Activated CD8-positive, alpha-beta T cell treated with anti-CD3 and anti-CD28 coated beads for 36 hours (primary cell): ENCODE measurements at places on chromosomes 12 and 14.

DNA sequence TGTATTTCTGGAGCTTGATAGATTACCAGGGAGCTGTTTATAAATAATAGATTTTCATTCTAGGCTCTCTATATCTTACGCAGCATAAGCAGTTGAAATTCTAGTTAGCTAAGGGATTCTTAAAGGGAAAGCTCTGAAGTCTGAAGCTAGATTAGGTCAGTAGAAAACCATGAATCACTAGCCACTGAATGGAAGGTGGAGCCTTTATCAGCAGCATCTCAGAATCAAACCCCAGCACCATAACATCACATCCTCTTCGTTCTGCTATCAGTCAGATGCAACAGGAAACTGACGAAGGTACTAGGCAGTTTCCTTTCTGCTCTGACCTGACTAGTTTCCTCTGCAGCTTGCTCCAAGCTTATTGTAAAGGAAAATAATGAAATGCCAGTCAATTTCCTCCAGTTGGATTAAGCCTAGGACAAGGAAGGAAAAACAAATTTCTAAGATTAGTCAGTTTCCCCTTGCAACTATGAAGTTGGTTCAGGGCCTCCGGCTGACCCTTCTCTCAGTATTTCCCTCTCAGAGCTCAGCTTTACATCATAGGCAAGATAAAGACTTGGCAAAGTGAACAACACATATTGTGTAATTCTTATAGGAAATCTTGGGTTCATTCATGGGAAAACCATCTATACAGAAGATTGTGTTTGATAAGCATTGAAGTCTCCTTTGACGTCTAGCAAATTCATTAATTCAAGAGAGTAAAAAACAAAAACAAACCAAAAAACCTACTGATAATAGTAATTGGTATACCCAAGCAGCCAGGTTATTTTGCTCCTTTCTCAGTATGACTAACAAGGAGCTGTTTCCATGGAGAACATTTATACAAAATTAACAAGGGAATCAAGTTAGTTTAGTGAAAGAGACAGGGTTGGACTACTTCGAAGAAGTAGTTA, 43.4 kb upstream of the CFAP54 start:
- H3K4me3 ChIP-seq, result peak overlapping the region; percentile 61
- peaks cover 41% of the 10 kb centered on the region for H3K4me1 ChIP-seq
- H3K27me3 ChIP-seq, result no peaks in the 10 kb centered on the region
- H3K36me3 ChIP-seq, result peaks cover 5% of the 10 kb centered on the region
- peak overlapping the region; percentile 97 for H3K27ac ChIP-seq
- peak; percentile 75 for DNase-seq

- H3K4me1 ChIP-seq, result no peaks in the 10 kb centered on the region
- no peaks in the 10 kb centered on the region for H3K36me3 ChIP-seq
- peaks cover 2% of the 10 kb centered on the region for H3K27me3 ChIP-seq
- no peak overlapping the region for H3K27ac ChIP-seq
- no peak overlapping the region for H3K4me3 ChIP-seq
- DNase-seq, result no peak
Observed at GRCh38 chr14:24966579-24966964, 83.4 kb downstream of the STXBP6 start.

- no peaks in the 10 kb centered on the region for H3K36me3 ChIP-seq
- no peak for DNase-seq
- no peak overlapping the region for H3K27ac ChIP-seq
- no peak overlapping the region for H3K4me3 ChIP-seq
Observed at GRCh38 chr14:100892496-100893227, 10.9 kb downstream of the RTL1 start.

- no peak for DNase-seq
- no peak overlapping the region for H3K4me3 ChIP-seq
- H3K27ac ChIP-seq, result no peak overlapping the region
- no peaks in the 10 kb centered on the region for H3K36me3 ChIP-seq
- H3K27me3 ChIP-seq, result no peaks in the 10 kb centered on the region
Observed at GRCh38 chr14:79337761-79338160, 873.5 kb downstream of the DIO2 start.

- H3K27ac ChIP-seq, result no peak overlapping the region
- peaks cover 14% of the 10 kb centered on the region for H3K36me3 ChIP-seq
- H3K27me3 ChIP-seq, result no peaks in the 10 kb centered on the region
- H3K4me1 ChIP-seq, result no peaks in the 10 kb centered on the region
- no peak overlapping the region for H3K4me3 ChIP-seq
- DNase-seq, result no peak
Observed at GRCh38 chr14:92993302-92993701, 70.4 kb downstream of the CHGA start.

GRCh38 chr14:73576391-73576790, 7.4 kb downstream of the ACOT2 start:
- no peaks in the 10 kb centered on the region for H3K27me3 ChIP-seq
- no peaks in the 10 kb centered on the region for H3K4me1 ChIP-seq
- H3K36me3 ChIP-seq, result peaks cover 13% of the 10 kb centered on the region
- H3K27ac ChIP-seq, result no peak overlapping the region

DNA sequence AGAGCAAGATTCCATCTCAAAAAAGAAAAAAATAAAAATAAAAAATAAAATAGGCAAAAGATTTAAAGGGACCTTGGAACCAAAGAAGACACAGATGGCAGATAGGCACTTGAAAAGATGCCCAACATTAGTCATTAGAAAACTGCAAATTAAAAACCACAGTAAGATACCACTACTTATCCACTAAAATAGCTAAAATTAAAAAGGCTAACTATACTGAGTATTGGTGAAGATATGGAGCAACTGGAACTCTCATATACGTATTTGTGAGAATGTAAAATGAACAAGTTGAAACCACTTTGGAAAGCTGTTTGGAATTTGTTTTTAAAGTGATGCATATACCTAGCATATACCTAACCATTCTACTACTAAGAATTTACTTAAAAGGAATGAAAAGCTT, 22.3 kb downstream of the BLTP3B start:
- H3K27me3 ChIP-seq, result no peaks in the 10 kb centered on the region
- no peak overlapping the region for H3K27ac ChIP-seq
- no peak overlapping the region for H3K4me3 ChIP-seq
- DNase-seq, result no peak
- H3K36me3 ChIP-seq, result peaks cover 28% of the 10 kb centered on the region

GRCh38 chr12:4265280-4265679, 8.3 kb upstream of the CCND2 start:
- peaks cover 23% of the 10 kb centered on the region for H3K4me1 ChIP-seq
- no peaks in the 10 kb centered on the region for H3K27me3 ChIP-seq
- no peak overlapping the region for H3K4me3 ChIP-seq
- no peak overlapping the region for H3K27ac ChIP-seq
- H3K36me3 ChIP-seq, result no peaks in the 10 kb centered on the region

GRCh38 chr12:2248087-2248900, 195.5 kb downstream of the CACNA1C start:
- DNase-seq, result no peak
- peaks cover 2% of the 10 kb centered on the region for H3K27me3 ChIP-seq
- H3K4me3 ChIP-seq, result no peak overlapping the region
- H3K36me3 ChIP-seq, result no peaks in the 10 kb centered on the region
- no peaks in the 10 kb centered on the region for H3K4me1 ChIP-seq

GRCh38 chr14:30603402-30603801, 18.7 kb upstream of the SCFD1 start:
- no peaks in the 10 kb centered on the region for H3K27me3 ChIP-seq
- no peak overlapping the region for H3K27ac ChIP-seq
- DNase-seq, result no peak
- H3K36me3 ChIP-seq, result peaks cover 16% of the 10 kb centered on the region

- H3K4me1 ChIP-seq, result no peaks in the 10 kb centered on the region
- no peak overlapping the region for H3K27ac ChIP-seq
- H3K27me3 ChIP-seq, result no peaks in the 10 kb centered on the region
- H3K36me3 ChIP-seq, result no peaks in the 10 kb centered on the region
- H3K4me3 ChIP-seq, result no peak overlapping the region
Observed at GRCh38 chr12:84702001-84702400, 210.6 kb downstream of the SLC6A15 start.

GRCh38 chr14:33539918-33540357, 410.9 kb downstream of the EGLN3 start:
- H3K27me3 ChIP-seq, result no peaks in the 10 kb centered on the region
- no peak for DNase-seq
- H3K36me3 ChIP-seq, result no peaks in the 10 kb centered on the region
- no peaks in the 10 kb centered on the region for H3K4me1 ChIP-seq
- H3K4me3 ChIP-seq, result no peak overlapping the region

GRCh38 chr14:27881646-27882045, 884.9 kb upstream of the FOXG1 start:
- no peak overlapping the region for H3K27ac ChIP-seq
- no peaks in the 10 kb centered on the region for H3K4me1 ChIP-seq
- no peak overlapping the region for H3K4me3 ChIP-seq
- no peaks in the 10 kb centered on the region for H3K36me3 ChIP-seq
- no peaks in the 10 kb centered on the region for H3K27me3 ChIP-seq

DNA sequence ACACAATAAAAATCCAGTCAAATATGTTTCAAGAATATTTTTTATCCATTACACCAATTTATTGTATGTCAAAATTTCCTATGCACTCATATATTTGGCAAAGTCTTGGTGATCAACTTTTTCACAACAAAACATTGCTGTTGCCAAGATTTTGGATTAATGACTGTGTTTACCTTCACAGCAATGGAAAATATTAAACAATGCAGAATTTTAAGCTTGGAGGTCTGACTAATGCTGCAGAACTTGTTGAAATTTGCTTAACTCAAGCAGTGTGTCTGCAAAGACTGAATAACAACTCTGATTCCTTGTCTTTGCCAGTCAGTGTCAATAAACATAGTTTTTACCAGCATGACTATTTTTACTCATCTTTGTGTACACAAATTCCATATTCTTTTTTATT, 336.4 kb downstream of the CCER1 start:
- H3K27ac ChIP-seq, result no peak overlapping the region
- no peaks in the 10 kb centered on the region for H3K36me3 ChIP-seq
- H3K4me1 ChIP-seq, result no peaks in the 10 kb centered on the region
- no peak overlapping the region for H3K4me3 ChIP-seq

- no peak for DNase-seq
- no peak overlapping the region for H3K4me3 ChIP-seq
- no peak overlapping the region for H3K27ac ChIP-seq
- H3K36me3 ChIP-seq, result no peaks in the 10 kb centered on the region
- H3K27me3 ChIP-seq, result no peaks in the 10 kb centered on the region
Observed at GRCh38 chr14:99568567-99569560, 35.1 kb downstream of the CCDC85C start.

DNA sequence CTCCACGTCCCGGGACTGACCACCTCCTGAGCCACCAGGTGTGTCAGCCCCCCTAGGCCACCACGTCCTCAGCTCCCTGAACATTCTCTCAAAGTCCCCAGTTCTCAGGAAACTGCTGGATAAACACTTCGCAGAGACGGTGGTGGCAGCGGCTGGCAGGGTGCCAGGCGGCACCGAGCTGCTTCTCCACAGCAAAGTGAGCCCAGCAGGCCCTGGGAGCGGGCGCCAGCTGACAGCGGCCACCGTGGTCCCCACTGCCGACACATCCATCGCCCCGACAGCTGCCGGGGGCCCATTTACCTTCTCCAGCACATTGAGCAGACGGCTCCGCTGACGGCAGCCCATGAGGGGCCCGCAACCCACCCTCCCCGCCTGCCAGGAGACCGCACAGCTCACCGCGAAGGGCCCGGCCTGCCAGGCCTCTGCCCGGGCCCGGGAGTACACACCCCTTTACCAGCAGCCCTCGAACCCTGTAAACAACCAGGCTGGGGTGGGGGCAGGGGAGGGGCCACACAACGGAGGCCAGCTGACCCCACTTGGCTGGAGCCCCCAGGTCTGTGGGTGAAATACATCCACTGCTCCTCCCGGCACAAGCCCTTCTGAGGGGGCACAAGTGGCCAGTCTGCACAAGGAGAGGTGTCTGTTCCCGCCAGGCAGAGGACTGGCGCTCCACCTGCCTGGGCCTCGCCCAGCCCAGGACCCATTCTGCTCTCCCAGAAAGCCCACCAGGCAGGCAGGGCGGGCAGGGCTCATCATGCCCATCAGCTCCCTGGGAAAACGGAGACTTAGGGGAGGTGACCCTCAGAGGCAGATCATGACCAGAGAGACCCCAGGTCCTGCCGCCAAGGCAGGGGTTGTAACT, 10.5 kb downstream of the AKT1 start:
- no peak for DNase-seq
- no peak overlapping the region for H3K4me3 ChIP-seq
- H3K4me1 ChIP-seq, result peaks cover 14% of the 10 kb centered on the region
- no peaks in the 10 kb centered on the region for H3K36me3 ChIP-seq

DNA sequence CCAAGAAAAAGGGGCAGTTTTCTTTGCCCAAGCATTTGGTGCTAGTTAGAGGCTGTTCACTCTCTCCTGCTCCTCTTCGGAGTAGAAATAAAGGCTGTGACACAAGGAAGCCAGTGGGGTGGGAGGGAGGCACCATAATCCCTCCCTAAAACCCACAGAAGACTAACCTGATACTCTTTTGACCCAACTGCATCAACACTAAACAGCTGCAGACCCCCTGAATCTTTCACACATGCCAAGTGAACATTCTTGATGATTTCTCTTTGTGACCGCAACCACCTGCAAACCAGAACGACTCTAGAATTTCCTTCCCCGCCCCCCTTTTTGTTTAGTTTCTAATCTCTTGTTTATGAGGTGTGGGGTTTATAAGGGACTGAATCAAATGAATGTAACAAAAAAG, 175.8 kb upstream of the BCL2L14 start:
- no peak overlapping the region for H3K4me3 ChIP-seq
- peaks cover 23% of the 10 kb centered on the region for H3K4me1 ChIP-seq
- peaks cover 4% of the 10 kb centered on the region for H3K27me3 ChIP-seq
- H3K36me3 ChIP-seq, result peaks cover 20% of the 10 kb centered on the region

DNA sequence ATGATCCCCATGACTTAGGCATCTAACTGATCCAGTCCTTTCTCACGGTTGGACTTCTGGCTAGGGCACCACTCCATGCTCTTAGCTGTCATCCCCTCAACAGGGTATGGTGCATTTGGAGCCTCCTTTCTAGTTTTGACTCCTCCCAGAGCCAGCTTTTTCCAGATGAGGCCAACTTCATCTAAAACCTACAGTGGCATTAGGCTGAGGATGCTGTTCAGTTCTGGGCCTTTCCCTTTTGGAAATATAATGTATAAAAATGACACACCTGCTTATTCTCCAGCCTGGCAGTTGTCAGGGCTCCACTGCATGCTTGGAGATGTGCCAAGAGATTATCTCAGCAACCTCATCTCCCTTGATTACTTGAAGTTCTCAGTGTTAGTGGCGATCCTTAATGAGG, 239.7 kb downstream of the EMP1 start:
- H3K4me1 ChIP-seq, result no peaks in the 10 kb centered on the region
- H3K36me3 ChIP-seq, result no peaks in the 10 kb centered on the region
- peaks cover 6% of the 10 kb centered on the region for H3K27me3 ChIP-seq

GRCh38 chr12:82326905-82327503, 31.2 kb downstream of the CCDC59 start:
- no peak overlapping the region for H3K27ac ChIP-seq
- H3K27me3 ChIP-seq, result peaks cover 10% of the 10 kb centered on the region
- no peak overlapping the region for H3K4me3 ChIP-seq
- H3K36me3 ChIP-seq, result no peaks in the 10 kb centered on the region
- H3K4me1 ChIP-seq, result no peaks in the 10 kb centered on the region
